Mesendoderm (in vitro differentiated cells): ENCODE measurements at places on chromosomes 1 and 21.
A peak's percentile ranks its signal among the peaks of the same experiment; 100 is the strongest.

GRCh38 chr1:113987259-113987658 is 8.0 kb downstream of the OLFML3 start:
- DNase-seq: no peak

GRCh38 chr1:9181990-9182783 is 52.4 kb upstream of the H6PD start:
- peak; percentile 47 for DNase-seq

DNA sequence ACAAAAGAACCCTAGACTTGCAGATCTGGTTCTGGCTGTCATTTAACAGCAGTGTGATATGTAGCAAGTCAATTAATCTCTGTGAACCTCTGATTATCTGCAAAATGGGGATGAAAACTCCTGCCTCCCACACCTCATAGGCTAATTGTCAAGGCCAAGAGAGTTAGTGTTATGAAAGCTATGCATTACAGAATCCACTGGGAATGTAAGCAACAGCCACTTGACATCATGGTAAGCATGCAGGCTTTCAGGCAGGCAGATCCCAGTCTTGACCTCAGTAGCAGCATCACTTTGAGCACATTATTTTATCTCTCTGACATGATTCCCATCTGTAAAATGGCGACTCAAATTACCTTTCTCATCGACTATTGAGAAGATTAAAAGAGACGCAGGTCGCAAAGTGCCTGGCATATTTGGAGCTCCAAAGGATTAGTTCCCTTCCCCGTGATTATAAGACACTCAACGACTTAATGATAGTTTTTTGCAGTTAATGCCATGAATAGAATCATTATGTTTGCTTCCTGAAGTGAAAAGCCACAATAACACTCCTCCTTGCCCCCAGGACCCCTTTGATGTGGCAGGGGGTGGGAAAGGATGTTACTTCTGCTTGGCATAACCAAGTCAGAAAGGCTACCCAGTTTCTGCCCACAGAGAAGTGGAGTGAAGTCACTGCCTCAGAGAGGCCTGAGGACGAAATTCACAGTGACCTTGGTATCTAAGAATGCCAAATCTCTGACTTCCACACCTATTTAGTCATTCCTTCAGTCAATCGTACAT is 273.0 kb upstream of the NFIA start:
- peak; percentile 65 for DNase-seq

- DNase-seq: no peak
These were observed 116.4 kb downstream of the GDAP2 start for GRCh38 chr1:117812869-117813511.

DNA sequence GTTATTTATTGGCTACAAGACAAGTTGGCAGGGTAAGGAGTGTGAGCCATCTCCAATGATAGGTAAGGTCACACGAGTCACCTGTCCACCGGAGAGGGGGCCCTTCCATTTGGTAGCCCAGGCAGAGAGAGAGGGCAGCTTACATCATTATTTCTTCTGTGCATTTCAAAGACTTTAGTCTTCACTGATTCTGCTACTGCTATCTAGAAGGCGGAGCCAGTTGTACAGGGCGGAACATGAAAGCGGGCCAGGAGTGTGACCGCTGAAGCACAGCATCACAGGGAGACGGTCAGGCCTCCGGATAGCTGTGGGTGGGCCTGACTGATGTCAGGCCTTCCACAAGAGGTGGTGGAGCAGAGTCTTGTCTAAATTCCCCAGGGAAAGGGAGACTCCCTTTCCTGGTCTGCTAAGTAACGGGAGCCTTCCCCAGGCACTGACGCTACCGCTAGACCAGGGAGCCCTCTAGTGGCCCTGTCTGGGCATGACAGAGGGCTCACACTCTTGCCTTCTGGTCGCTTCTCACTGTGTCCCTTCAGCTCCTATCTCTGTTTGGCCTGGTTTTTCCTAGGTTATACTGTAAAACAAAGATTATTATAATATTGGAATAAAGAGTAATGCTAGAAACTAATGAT is 36.7 kb downstream of the ZNF695 start:
- peak; percentile 68 for DNase-seq

DNA sequence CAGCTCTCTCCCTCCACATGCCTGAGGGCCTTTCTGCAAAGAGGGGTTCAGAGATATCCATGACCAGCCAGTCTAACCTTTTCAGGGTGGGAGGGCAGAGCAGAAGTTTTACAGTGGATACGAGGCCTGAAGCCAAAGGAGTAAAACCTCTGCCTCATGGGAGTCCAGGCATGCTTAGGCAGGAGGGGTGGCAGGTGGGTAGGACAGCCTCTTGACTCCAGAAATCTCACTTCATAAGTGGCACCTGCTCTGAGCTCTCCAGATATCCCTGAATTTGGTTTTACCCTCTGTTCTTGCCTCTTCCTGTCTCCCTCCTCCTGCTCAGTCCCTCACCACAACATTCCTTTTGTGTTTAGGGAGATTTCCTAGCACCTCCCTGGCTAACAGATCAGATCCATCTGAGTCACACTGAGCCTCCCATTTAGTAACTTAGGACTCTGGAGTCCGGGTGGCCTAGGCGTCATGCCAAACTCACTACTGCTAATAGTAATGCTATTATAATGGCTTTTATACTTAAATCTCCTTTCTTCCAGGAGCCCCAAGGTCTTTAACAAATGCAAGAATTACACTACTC is 201.0 kb downstream of the HS2ST1 start:
- DNase-seq: peak; percentile 40

GRCh38 chr1:219731771-219732170 is 118.9 kb upstream of the ZC3H11B start:
- DNase-seq: no peak

DNA sequence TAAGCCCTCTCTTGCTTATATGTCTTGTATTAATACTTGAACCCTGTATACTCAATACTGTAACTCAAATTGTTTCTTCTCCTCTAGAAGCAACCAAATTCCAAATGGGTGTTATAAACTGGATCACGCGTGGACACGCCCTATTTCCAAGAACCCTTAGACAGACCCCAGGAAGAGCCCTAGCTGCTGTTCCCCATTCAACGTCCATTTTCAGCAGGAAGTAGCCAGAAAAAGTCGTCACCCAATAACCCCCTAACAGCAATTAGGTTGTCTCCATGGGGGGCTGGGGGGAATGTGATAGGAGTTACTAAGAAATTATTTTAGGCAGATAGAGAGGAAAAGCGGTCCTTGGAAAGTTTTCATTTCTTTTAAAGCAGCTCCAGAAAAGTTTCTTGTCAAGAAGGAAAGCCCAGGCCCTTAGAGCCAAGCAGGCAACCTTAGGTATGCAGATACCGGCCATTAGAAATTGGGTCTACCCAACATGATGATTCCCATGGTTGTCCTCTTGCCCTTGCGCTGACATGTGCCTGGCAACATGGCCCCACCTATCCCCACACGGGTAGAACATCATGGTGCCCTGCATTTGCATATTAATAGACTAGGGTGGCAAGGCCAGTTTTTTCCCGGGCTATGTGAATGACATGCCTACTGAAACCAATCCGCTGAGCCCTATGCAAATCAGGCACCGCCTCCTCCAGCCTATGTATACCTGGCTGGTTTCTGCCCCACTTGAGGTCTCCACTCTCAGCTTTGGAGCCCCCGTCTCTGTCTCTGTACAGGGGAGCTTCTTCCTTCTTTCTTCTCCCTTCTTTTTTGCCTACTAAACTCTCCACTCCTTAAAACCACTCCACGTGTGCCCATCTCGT is 4.0 kb upstream of the CD46 start:
- no peak for DNase-seq

- no peak for DNase-seq
These were observed 453.5 kb downstream of the KIF26B start for GRCh38 chr1:245608271-245608670.

DNA sequence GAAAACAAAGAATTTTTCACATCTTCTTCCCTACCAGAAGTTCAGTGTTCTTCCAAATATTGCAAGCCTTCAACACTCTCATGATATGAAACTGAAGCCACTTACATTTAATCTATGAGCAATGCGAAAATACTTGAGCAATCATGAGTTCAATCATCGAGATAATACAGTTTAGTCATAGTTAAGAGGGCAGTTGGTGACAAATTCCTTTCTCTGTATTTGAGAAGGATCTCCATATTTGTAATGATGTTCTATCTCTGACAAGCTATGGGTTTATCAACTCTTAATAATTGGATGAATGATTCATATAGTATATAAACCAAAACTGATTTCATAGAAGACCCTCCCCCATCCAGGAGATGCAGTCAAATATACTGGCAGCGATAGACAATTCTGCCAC is 29.7 kb upstream of the PYHIN1 start:
- DNase-seq: no peak

GRCh38 chr1:208654241-208654640 is 410.1 kb upstream of the PLXNA2 start:
- peak; percentile 76 for DNase-seq

DNA sequence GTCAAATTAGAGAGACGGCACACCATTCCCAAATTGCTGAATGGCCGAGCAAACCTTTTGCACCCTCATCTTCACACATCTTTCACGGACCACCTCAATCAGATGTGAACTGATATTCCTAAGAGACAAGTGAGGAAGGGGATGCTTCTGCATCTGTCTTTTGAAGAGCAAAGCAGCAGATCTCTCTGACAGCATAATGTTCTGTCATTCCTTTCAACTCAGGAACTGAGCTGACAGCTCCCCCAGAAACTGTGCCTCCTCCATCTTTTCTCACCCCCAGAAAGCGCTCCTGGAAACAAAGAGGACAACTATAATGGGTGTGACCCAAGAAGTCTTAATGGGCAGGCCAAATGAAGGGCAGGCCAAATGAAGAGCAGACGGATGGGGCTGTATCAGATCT is 256.4 kb downstream of the C1orf94 start:
- no peak for DNase-seq

GRCh38 chr1:21647431-21648351 is 21.5 kb downstream of the RAP1GAP start:
- DNase-seq: peak; percentile 93

DNA sequence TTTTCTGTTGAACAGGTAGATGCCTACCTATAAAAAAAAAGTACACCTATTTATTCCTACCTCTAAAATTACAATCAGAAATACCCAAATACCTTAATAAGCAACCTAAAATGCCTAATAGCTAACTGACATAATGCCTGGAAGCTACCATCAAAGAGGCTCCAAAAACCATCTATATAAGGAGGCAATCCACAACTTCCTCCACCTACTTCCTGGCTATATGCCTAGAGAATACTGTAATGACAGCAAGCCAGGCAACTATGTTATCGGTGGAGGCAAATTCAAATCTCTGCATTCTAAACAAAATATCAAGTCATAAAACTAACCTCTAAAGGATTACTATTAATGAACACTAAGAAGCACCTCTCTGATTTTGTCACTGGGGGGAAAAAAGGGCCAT is 10.1 kb downstream of the ZNF644 start:
- DNase-seq: no peak

- no peak for DNase-seq
These were observed 120.8 kb downstream of the LMO4 start for GRCh38 chr1:87449348-87449963.

DNA sequence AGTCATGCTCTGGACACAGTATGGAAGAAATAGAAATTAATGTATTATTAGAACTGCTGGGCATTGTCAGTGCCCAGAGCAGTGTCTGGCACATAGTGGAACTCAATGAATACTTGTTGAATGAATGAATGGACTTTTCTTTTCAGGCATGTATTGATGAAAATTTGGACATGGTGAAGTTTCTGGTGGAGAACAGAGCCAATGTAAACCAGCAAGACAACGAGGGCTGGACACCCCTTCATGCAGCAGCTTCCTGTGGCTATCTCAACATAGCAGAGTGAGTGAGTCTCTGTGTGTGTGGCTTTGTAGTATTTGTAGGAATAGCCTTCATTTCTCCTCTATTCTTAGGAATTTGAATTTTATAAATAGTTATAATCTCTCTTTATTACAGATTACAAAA is 68.1 kb downstream of the PPP1R12B start:
- DNase-seq: no peak

- peak; percentile 33 for DNase-seq
These were observed 68.4 kb downstream of the TLR5 start for GRCh38 chr1:223074445-223075300.

DNA sequence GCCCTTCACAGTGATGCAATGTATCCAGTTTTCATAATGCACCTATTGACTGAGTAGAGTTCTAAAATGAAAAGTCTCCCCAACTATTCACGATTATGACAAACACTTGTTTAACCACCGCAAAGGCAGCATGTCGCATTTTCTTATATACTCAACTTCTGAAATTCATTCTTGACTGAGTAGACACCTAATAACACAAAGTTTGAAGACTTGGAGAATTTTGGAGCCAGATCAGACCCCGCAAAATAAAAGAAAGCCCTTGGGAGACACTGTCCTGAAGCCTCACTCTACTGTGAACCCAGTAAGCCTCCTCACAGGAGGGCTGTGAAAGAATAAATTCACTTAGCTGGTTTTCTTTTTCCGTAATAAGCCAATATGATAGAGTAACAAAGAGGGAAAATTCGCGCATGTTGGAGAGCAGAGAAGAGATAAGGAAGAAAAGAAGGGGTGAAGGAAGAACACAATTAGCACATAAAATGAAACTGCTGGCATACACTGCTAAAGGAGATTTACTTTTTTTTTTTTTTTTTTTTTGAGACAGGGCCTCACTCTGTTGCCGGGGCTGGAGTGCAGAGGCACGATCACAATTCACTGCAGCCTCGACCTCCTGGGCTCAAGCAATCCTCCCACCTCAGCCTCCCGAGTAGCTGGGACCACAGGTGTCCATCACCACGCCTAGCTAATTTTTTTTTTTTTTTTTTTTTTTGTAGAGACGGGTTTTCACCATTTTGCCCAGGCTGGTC is 492 bp upstream of the COLGALT2 start:
- no peak for DNase-seq

- DNase-seq: peak; percentile 87
These were observed 210.0 kb upstream of the FOXD3 start for GRCh38 chr1:63112155-63112900.

- DNase-seq: no peak
These were observed 23.4 kb downstream of the DRAM2 start for GRCh38 chr1:111116496-111116895.

- DNase-seq: no peak
These were observed 544.9 kb downstream of the KCNT2 start for GRCh38 chr1:196063294-196063693.

DNA sequence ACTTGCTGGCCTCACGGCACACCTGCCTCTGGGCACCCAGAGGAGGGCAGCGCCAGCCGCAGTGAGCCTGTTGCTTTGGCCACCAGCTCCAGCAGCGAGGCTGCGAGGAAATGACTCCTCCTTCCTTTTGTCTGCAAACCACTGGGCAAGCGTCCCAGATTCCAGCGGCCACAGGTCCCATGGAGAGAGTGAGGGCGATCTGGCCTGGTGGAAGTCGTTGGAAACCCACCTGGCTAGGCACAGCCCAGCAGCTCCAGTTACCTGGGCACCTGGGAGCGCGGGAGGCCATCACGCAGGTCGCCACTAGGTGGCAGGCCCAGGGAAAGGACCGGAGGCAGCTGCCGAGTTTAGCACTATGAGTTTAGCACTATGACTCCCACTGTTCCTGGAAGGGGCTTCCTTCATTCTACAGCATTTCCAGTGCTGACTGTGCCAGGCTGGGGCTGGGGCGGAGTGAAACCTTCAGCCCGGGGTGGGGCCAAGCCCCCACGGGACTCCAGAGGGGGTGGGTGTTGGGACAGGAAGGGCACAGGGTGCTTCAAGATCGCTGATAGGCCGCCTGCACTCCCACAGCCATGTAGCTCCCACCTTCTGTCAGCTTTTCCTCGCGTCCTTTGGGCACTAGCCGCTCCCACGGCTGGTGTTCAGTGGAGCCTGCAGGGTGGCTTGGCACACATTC is 1.1 kb upstream of the ESPN start:
- DNase-seq: peak; percentile 77

GRCh38 chr1:197320991-197321531 is 53.0 kb downstream of the CRB1 start:
- DNase-seq: no peak

- no peak for DNase-seq
These were observed 38.9 kb downstream of the RABGAP1L start for GRCh38 chr1:174198202-174198601.
